ENCODE measurements at places on chromosomes 12 and 14.

DNA sequence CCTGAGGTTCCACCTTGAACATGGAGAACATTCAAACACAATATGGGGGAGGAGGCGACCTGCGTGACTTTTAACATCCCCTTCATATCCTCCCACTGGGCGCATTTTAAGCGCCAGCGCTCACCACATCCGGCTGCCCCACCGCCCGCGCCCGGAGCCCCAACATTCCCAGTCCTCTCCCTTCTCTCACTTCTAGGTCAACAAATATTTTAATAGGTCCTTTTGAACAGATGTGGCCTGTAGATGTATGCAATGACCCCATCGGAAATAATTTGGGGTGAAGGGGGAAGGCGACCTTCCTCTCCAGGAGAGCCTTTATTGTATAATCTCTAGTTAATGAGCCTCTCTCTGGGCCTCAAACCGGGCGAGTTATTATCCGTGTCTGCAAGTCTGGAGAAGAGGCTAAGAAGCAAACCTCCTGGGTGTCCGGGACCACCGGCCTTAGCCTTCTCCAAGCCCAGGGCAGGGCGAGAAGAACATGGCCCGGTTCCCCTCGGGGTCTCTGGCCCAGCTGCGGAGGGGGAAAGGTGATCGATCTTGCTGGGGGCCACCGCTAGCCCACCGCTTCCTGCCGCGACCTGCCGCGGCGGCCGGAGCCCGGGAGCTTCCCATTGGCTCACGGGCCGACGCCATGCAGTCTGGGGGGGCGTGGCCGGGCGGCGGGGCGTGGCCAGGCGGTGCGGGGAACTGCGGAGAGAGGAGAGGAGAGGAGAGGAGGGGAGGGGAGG is 83.2 kb upstream of the HMGA2 start:
- DNase-seq = no peak

GRCh38 chr12:122868471-122869177 is 27.3 kb downstream of the VPS37B start:
- DNase-seq = no peak

DNA sequence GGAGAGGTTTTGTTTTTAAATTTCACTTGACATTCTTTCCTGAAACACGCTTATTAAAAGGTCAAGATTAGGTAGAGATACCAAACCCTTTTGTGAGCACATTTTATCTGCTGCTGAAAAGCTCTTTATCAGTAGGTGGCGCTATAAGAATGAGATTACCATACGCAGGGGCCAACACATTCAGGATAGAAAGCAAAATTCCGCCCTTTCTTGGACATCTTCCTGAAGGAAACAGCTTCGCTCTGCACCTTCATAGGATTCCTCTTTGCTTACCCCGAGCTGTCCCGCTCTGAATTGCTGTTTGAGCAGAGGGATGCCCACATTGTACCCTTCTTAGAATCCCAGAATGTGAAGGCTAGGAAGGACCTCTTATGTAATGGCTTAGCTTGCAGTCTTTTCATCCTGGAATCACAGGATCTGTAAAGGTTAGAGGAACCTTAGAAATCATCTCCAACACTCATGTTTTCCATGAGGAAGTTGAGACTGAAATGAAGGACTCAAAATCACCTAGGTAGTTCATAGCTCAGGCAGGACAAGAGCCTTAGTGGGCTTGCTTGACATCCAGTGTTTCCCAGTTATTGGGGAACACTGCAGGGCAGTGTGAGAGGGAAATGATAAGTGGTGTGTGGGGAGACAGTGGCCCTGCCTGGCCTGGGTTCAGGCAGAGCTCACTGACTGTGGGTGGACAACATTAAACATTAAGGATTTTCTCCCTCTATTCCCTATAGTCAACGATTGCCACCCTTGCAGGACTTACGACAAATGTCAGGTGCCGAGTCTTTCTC is 38.7 kb upstream of the CRY1 start:
- DNase-seq = no peak

GRCh38 chr12:120406069-120406468 is 31.8 kb upstream of the COX6A1 start:
- DNase-seq = no peak
